Activated naive CD8-positive, alpha-beta T cell treated with anti-CD3 and anti-CD28 coated beads, Interleukin-2, amount 10 ng/mL, durations not matched to agents 7 days and 5 days (primary cell): ENCODE measurements at places on chromosomes 6 and 20.
A peak's percentile ranks its signal among the peaks of the same experiment; 100 is the strongest.

DNA sequence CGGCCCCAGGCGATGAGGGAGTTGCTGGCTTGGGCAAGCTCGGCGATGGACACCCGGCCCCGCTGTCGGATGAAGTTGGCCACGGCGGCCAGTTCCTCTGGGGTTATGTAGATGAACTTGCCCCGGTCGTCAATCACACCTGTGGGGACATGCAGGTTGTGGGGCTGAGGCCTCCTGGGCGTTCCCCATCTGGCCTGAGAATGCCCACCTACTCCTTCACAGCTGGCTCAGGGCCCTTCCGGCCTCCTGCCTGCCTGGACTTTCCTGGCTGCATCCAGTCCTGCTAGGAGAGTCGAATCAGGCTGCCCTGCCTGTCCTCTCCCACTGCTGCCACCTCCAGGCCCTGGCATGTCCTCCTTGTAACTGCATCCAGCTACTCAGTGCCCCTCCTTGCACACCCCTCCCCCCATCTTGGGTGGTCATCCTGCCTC is 13.8 kb downstream of the DDRGK1 start:
- peaks cover 8% of the 10 kb centered on the region for H3K36me3 ChIP-seq
- no peak for DNase-seq
- H3K4me1 ChIP-seq = peaks cover 4% of the 10 kb centered on the region
- H3K27me3 ChIP-seq = no peaks in the 10 kb centered on the region

DNA sequence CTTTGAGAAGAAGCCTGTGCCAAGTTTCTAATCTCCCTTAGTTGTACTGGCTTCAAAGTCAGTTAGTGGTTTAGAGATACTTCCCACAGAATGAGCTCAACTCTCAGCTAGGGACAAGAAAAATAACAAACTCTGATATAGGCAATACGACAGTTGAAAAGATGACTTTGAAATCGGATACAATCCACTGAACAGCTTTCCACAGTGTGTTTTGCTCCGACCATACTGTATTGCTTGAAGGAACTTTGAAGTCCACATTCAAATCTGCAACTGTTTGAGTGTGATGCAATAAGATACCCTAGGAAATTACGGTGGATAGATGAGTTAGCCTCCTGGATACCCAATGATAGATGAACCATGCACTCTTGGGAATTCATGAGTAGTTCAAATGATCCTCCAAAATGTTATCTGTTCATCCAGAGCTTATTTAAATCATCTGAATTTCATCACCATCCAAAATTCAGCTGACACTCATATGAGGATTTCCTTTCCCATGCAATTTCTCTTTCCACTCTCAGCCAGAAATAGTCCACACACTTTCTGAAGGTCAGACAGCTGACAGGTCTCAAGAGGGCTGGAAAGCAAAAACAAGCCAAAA is 443.8 kb downstream of the HAO1 start:
- no peaks in the 10 kb centered on the region for H3K27me3 ChIP-seq
- no peak overlapping the region for H3K4me3 ChIP-seq
- H3K36me3 ChIP-seq = no peaks in the 10 kb centered on the region

DNA sequence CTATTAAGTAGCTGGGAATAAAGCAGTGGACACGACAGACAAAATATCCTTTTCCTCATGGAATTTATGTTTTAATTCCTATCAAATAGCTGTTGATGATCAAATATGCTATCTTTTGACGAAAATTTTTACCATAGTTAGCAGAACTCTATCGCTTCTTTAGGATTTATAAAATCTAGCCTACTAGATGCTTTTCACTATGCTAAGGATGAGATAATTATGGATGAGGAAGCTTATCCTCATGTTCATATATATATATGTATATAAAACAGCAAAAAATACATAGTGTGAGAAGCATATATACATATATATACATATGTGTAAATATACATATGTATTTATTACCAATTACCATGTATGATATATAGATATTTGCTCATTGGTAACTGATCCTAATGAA is 12.9 kb upstream of the PRSS16 start:
- DNase-seq = no peak
- H3K4me1 ChIP-seq = peaks cover 26% of the 10 kb centered on the region
- no peak overlapping the region for H3K27ac ChIP-seq
- peaks cover 70% of the 10 kb centered on the region for H3K27me3 ChIP-seq
- H3K36me3 ChIP-seq = peaks cover 3% of the 10 kb centered on the region

- H3K36me3 ChIP-seq = peaks cover 23% of the 10 kb centered on the region
- H3K27ac ChIP-seq = no peak overlapping the region
- H3K4me3 ChIP-seq = no peak overlapping the region
- DNase-seq = no peak
These were observed 52.5 kb downstream of the MAN1A1 start for GRCh38 chr6:119297049-119297448.

DNA sequence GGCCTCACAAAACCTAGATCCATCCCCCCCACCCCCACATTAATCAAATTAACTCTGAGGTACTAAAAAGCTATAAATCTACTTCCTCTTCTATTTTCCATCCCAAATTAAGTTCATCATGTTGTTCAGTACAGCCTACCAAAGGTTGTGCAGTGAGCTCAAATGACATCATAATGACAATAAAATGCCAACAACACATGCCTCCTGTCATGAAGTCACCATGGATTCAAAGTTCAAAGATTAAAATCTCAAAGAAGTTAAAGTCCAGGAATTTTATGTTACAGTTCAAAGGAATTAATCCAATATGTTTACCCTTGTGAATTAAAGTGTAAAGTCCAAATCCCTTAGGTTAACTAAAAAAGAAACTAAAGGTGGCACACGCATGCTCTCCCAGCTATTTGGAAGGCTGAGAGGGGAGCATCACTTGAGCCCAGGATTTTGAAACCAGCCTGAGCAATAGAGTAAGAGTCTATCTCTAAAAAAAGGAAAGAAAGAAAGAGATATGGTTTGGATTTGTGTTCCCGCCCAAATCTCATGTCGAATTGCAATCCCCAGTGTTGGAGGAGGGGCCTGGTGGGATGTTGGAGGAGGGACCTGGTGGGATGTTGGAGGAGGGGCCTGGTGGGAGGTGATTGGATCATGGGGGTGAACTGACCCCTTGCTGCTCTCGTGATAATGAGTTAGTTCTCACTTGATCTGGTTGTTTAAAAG is 25.7 kb upstream of the SIRT5 start:
- peak overlapping the region; percentile 47 for H3K27ac ChIP-seq
- no peak overlapping the region for H3K4me3 ChIP-seq
- H3K36me3 ChIP-seq = no peaks in the 10 kb centered on the region
- H3K4me1 ChIP-seq = no peaks in the 10 kb centered on the region
- peaks cover 12% of the 10 kb centered on the region for H3K27me3 ChIP-seq

DNA sequence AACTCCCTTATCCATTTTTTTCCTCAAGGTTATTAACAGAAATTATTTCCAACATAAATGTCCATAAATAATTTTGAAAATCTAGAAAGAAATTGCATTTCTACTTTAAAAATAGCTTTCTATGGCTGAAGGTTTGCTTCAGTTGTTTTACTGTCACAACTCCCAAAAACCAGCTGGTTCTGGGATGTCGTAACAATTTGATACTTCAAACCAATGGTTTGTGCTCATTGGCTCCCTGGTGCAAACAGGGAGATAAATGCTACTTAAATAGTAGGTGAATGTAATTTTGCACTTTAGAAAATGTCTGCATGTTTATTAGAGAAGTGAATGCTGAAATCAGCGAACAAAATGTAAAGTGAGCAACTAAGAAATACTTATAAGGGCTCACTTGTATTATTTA is 31.1 kb downstream of the LAMA2 start:
- H3K4me1 ChIP-seq = no peaks in the 10 kb centered on the region
- no peak for DNase-seq
- H3K36me3 ChIP-seq = no peaks in the 10 kb centered on the region

DNA sequence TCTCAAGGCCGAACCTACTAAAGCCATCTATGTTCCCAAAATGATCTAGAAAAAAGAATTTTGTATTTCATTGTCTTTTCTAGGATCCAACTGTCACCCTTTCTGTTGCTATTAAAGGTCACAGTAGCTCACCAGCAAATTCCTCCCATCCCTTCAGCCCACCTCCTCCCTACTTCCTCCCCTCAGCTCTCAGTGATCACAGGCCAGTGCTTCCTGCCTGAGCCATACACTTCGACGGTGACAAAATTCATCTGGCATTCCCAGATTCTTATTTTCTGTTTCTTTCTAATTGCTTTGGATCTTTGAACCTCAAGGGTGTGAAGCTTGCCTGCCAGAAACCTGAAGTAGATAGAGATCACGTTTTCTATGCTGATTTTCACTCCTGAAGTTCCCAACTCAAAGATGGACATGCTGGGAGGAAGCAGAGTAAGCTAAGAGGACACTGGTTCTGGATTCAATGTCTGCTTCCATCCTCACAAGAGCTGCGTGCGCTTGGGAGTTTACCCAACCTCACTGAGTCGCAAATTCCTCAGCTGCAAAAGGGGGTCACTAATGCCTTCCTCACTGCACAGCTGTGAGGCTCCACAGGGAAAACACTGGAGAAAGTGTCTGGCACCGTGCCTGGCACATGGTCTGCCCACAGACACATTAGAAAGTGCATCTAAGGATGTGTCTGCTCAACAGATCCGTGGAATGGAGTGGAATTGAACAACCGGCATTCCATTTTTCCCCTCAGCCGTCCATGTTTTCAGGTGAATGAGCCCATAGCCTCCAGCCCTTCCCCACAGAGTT is 34.5 kb downstream of the MDGA1 start:
- DNase-seq = no peak
- no peaks in the 10 kb centered on the region for H3K27me3 ChIP-seq
- H3K27ac ChIP-seq = no peak overlapping the region
- peaks cover 5% of the 10 kb centered on the region for H3K4me1 ChIP-seq

DNA sequence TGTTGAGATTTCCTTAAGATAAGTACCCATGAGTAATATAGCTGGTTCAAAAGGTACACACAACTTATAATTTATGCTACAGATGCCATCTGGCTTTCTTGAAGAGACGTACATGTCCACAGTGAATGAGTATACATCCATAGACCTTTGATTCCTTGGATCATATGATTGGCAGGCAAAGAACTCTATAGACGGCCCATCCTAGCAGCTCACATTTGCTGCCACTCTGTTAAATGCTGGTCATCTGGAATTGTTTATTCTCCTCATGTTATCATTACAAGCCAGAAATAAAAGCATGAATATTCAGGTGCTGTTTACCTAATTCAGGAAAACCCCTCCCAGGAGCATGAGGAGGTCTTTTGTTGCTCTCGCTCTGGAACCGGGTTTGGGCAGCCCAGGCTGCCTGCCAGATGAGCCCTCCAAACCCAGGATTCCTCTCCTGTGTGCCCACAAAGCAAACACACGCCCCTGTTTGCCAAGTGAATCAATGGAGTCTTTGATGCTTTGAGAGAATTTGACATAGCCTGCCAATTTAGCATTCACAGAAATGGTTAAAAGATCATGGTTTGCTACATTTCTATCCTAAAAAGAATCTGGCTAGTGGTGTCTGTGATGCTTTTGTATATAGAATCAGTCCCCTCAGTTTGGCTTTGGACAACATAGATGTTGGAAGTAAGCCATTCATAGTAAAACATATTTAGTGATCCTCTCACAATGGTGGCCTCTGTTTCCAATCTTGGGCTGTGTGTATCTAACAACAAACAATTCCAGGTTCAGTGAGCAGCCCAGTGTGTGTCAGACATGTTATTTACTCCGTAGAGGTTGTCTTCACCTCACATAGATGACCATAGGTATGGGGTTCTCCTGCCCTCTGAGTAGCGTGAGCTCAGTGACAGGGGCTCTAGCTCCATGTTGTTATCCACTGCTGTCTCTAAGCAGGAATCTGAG is 17.5 kb upstream of the PLCG1 start:
- DNase-seq = no peak
- H3K27ac ChIP-seq = no peak overlapping the region
- no peak overlapping the region for H3K4me3 ChIP-seq
- H3K36me3 ChIP-seq = peaks cover 46% of the 10 kb centered on the region
- no peaks in the 10 kb centered on the region for H3K27me3 ChIP-seq

DNA sequence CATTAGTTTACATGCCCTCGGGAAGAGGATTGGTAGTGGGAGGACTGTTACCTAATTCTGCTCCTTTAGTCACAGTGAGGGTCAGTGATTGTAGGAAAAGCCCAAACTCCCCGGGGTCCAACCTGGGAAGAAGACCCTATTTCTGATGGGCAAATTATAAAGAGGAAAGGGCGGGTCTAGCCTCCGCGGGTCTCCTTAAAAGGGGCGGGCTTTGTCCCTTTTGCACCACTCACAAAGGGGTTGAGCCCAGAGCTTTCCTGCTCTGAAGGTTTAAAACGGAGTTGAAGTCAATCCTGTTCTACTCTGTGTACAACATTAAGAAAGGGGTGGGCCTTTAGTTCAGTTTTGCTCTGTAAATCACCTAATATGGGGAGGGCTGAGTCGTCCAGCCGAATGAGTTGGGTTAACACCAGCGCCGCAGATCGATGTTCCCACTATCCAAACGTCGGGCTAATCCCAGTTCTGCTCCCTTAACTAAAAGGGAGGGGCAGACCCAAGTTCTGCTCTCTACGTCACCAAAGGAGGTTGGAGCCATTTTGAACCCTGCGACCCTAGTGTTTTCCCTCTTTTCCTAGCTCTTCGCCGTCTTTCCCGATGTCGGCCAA is 920 bp upstream of the RNF5 start:
- peaks cover 18% of the 10 kb centered on the region for H3K36me3 ChIP-seq
- H3K4me3 ChIP-seq = peak overlapping the region; percentile 97
- peak overlapping the region; percentile 98 for H3K27ac ChIP-seq
- H3K4me1 ChIP-seq = peaks cover 54% of the 10 kb centered on the region

GRCh38 chr6:166825553-166826145 is 130.7 kb downstream of the RNASET2 start:
- no peaks in the 10 kb centered on the region for H3K27me3 ChIP-seq
- no peaks in the 10 kb centered on the region for H3K36me3 ChIP-seq
- DNase-seq = no peak
- H3K4me3 ChIP-seq = no peak overlapping the region

DNA sequence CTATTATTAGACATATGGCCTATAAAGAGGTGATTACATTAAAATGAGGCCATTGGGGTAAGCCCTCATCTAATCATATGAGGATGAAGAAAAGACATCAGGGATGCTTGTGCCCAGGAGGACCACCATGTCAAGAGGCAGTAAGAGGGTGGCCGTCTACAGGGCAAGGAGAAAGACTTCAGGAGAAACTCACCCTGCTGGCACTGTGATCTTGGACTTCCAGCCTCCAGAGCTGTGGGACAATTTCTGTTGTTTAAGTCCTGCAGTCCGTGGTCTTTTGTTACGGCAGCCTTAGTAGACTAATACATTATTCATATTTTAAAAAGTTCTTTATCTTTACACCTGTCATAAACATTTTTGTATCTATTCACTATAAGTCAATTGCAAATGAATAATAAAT is 290.0 kb downstream of the PRL start:
- no peak overlapping the region for H3K27ac ChIP-seq
- H3K4me3 ChIP-seq = no peak overlapping the region
- H3K27me3 ChIP-seq = peaks cover 3% of the 10 kb centered on the region
